DMS79 treated with DMSO at 0.1 percent for 48 hours (cell line): ENCODE measurements at places on chromosomes 5 and 9.

GRCh38 chr5:22316294-22316693 is 536.9 kb downstream of the CDH12 start:
- no peak for DNase-seq

- DNase-seq, result peak; percentile 19
These were observed 76.3 kb upstream of the PCA3 start for GRCh38 chr9:76687861-76688391.

GRCh38 chr5:132677682-132678400 is 4.1 kb downstream of the IL4 start:
- DNase-seq, result no peak

GRCh38 chr9:22863736-22864135 is 417.1 kb downstream of the DMRTA1 start:
- DNase-seq, result no peak

GRCh38 chr5:108505608-108506007 is 123.7 kb upstream of the FBXL17 start:
- no peak for DNase-seq

GRCh38 chr5:126454081-126454480 is 30.9 kb downstream of the GRAMD2B start:
- DNase-seq, result no peak

- no peak for DNase-seq
These were observed 202.6 kb downstream of the ZSWIM6 start for GRCh38 chr5:61534481-61535267.

- no peak for DNase-seq
These were observed 67.3 kb upstream of the VCAN start for GRCh38 chr5:83404182-83404716.

GRCh38 chr9:35481347-35481975 is 8.4 kb upstream of the RUSC2 start:
- DNase-seq, result peak; percentile 15

DNA sequence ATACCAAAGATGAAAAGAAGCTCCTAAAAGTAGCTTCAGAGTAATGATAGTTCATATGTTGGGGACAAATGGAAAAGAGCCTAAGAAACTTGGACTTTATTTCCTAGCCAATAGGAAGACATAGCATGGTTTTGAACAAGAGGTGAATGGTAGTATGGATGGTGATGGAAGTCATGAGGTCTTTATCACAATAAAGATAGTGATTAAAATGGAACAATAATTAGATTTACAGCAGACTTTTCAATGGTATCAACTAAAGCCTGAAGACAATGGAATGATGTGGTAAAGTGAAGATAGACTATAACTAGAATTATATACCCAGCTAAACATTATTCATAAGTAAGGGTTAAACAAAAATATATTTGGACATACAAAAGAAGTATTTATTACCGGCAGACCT is 131.2 kb downstream of the RAB3C start:
- DNase-seq, result no peak

DNA sequence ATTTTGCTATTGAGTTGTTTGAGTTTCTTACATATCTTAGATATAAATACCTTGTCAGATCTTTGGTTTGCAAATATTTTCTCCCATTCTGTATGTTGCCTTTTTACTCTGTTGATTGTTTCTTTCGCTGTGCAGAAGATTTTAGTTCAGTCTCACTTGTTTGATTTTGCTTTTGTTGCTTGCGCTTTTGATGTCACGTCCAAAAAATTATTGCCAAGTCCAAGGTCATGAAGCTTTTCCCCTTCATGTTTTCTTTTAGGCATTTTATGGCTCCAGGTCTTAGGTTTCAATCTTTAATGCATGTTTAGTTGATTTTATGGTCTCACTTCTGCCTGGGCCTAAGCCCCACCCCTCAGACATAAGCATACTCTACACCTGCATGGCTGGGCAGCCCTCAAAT is 131.5 kb upstream of the TNC start:
- no peak for DNase-seq

DNA sequence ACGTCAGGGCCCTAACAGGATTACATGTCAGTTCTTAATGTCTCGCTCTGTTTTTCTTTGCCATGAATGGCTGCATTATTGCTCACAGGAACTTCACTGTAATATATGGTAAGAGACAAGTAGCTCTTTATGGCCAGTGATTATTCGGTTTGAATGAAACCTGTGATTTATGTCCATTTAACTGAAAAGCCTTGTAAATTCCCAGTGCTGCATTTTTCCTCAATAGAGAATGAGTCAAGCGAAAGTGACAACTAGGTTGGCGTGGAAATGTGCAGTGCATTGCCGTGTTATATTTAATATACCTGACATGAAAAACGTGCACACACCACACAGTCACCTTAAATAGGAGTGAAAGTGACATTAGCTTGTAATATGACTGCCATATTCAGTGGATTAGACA is 163.1 kb downstream of the PBX3 start:
- DNase-seq, result no peak

- no peak for DNase-seq
These were observed 179.0 kb upstream of the SGCD start for GRCh38 chr5:156147944-156148285.

GRCh38 chr9:121443981-121444380 is 55.7 kb downstream of the GGTA1 start:
- DNase-seq, result no peak

- DNase-seq, result no peak
These were observed 470.6 kb downstream of the PRDM9 start for GRCh38 chr5:23977997-23978396.

- no peak for DNase-seq
These were observed 60.3 kb downstream of the STX17 start for GRCh38 chr9:99966716-99967115.

DNA sequence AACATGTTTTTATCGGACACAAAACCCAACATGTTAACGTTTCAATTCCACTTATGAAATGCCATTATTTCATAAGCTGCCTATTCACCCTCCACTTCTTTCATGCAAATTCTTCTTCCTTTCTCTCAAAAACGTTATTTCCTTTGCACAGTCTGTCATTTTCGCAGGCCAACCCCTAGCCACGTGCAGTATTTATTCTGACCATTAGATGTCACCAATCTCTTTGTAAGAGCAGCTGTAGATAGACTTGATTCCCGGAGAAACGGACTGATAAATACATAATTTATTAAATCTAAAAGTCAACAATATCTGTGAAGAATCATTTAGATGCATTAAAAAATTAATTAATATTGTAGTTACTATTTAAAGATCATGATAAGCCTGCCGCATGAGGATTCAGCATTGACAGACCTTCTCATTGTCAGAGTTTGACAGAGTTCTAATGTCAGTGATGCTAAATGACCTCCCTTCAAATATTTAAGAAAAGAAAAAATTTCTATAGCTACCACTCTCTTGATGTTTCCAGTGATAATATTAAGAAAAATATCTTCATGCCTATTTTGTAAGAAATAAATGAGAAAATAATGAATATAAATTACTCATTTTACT is 933.6 kb downstream of the CDH12 start:
- DNase-seq, result no peak

GRCh38 chr5:118891252-118891651 is 97.1 kb downstream of the DTWD2 start:
- DNase-seq, result no peak

DNA sequence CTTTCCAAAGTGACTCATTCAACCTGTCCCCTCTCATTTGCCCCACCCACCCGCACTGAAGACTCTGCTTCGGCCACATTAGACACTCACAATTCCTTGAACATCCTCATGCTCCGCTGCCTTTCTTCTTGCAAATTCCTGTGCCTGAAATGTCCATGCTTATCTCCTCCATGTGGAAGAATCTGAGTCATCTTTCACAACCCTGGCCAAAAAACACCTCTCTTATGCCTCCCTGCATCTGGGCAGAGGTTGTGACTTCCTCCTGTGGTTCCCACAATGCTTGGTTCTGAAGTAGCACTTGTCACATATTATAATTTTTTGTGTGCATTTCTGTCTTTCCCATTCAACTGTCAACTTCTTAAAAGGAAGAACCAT is 238.6 kb downstream of the ENC1 start:
- no peak for DNase-seq

GRCh38 chr9:34171753-34172535 is 6.9 kb upstream of the UBAP1 start:
- DNase-seq, result no peak

DNA sequence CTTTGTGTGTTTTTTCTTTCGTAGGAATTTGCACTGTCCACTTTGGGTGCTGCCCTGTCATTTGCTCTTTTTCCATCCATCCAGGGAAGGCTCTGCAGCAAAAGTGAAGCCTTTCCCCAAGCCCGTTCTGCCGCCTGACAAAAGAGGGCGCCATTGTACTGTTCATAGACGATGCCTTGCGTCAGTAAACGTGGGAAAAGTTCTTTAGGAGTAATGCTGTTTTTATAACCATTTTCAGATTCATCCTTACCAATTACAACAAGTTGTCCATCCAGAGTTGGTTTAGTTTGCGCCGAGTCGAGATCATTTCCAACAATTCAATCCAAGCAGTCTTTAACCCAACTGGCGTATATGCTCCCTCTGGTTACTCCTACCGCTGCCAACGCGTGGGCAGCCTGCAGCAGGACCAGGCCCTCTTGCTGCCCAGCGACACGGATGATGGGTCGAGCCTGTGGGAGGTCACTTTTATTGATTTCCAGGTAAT is 34.3 kb upstream of the RPS23 start:
- peak; percentile 8 for DNase-seq

- no peak for DNase-seq
These were observed 974 bp downstream of the HEMGN start for GRCh38 chr9:97936998-97937397.

DNA sequence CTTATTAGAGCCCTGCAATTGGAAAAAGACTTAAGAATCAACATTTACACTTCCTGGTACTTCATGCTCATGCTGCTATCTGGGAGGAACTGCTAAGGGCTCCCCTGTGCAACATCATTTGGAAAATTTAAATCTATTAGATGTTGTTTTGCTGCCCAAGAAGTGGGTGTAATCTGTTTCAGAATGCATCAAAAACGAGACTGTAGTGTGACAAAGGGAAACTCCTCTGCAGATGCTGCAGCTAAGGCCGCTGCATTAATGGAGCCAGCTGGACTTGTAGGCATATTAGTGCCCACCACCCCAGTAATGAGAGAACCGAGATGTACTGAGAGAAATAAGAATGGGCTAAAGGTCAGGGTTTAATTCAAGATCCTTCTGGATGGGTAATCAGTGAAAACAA is 11.1 kb upstream of the PAIP1 start:
- no peak for DNase-seq

GRCh38 chr5:158381614-158382160 is 522.7 kb upstream of the CLINT1 start:
- DNase-seq, result no peak

GRCh38 chr5:115262011-115262320 is 711 bp downstream of the PGGT1B start:
- peak; percentile 2 for DNase-seq

- no peak for DNase-seq
These were observed 170.7 kb downstream of the SPOCK1 start for GRCh38 chr5:137328463-137328862.

DNA sequence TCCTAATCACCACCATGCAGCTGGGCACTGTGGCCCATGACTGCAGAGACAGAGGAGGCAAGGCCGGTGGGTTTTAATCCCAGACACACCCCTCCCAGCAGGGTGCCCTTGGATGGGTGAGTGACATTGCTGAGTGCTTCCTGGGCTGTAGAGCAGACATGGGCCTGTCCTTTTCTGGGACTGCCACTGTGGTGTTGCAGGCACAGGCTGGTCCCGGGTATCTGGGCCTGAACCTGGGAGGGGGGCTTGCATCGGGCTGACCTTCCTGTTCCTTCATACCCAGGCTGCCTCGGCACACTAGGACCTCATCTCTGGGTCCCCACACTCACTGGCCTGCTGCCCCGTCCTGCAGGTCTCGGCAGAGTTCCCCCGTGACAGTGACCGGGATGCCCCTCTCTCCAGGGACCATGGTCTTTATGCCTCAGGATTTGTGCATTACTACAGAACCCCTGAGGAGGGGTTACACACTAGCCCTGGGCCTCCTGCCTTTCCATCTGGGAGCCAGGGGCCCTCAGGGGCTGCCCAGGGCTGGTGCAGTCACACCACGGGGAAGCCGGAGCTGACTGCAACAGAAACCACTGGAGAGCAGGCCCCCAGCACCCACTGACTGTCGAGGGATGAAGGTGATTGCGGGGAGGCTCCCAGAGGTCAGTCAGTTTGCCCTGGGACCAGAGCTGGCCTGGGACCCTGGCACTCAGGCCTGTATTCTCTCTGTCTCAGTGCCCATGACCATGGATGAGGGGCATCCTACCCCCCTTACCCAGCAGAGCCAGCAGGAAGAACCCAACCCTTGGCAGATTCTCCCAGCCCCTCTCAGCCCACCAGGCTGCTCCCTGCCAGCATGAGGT is 8.9 kb upstream of the SLC25A48 start:
- DNase-seq, result no peak

DNA sequence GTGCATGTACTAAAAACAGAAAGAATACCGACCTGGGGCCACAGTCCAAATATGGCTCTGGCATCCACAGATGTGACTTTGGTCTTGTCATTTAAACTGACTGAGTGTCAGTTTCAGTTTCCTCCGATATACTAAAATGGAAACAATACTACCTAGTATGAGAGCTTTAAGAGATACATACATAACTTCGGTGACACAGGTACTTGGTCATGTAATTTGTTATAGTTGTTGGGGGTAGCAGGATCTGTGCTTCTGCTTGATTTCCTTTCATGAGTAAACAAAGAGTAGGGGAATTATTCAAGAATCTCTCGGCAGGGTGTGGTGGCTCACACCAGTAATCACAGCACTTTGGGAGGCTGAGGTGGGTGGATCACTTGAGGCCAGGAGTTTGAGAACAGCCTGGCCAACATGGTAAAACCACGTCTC is 32.1 kb downstream of the MTMR12 start:
- DNase-seq, result no peak

GRCh38 chr5:93243481-93243880 is 337.5 kb downstream of the NR2F1-AS1 start:
- no peak for DNase-seq

- no peak for DNase-seq
These were observed 254.7 kb upstream of the TRPC7 start for GRCh38 chr5:136620016-136620419.

DNA sequence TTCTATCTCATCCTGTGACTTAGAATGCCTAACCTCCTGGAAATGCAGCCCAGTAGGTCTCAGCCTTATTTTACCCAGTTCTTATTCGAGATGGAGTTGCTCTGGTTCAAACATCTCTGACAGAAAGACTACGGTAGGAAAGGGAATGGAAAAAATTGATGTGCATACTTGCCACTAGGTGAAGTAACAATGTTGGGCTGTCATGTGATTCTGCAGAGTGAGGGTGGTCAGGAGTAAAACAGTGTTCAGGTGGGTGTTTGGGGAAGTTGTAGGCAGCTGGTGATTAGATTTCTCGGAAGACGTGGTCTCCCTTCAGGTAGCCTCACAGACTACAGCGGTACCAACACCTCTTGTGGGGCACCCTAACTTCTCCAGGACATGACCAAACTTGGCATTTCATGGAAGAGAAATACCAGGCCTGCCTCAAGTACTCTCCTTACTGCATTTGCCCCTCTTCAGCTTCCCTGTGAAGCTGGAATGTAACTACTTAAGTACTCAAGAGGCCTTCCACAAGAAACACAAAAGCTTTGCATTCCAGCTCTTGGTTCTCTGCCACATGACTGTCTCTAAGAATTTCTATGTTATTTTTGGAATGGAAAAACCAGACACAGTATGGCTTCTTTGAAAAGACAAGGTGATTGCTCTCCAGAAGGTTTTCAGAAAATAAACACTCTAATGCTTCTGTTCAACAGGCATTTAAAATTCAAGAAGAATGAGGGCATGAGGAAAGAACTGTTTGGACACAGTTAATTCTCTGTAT is 17.4 kb upstream of the ENTREP1 start:
- DNase-seq, result peak; percentile 87

- DNase-seq, result no peak
These were observed 161.5 kb upstream of the DMAC1 start for GRCh38 chr9:7961076-7961475.
